ENCODE measurements at places on chromosomes 1 and 21.

- no peak for DNase-seq
Measured at GRCh38 chr1:234235434-234235881, 137.8 kb upstream of the COA6 start.

GRCh38 chr1:22536506-22536905 lies 26.8 kb upstream of the EPHA8 start:
- DNase-seq = no peak

DNA sequence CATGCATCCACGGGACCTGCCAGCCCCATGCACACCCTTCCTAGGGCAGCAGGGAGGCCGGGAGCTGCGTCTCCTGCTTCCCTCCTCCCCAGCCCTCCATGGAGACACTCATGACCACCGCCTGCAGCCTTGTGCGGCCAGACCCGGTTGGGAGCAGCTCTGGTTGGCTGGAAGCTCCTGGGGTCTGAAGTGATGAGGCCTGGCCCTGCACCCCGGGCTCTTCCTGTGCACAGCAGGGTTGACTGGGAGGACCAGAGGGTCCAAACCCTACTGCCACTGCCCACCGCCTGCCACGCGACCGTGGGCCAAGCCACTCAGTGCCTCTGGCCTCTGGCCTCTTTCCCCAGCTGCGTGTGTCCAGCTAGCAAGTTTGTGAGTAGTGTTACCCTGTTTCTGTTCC lies 111.1 kb upstream of the COL6A1 start:
- DNase-seq = no peak

GRCh38 chr1:11653101-11653860 lies 948 bp downstream of the FBXO2 start:
- DNase-seq = no peak

GRCh38 chr1:29574871-29575270 lies 338.5 kb downstream of the PTPRU start:
- no peak for DNase-seq

Measured in HFF-Myc (cell line).